ENCODE measurements at places on chromosomes 13 and 19. TPM values are rescaled to one million over a fixed set of nuclear protein-coding genes. Genes with fewer than 3 reads are reported as not detected.

SRRM5 gene
- total RNA-seq = not detected

ZNF541 gene
- under 0.01 TPM for total RNA-seq

MYPOP gene
- total RNA-seq = 1.8 TPM

LGALS4 gene
- total RNA-seq = not detected

SYNGR4 gene
- not detected for total RNA-seq

FAM124A gene
- total RNA-seq = 1.2 TPM

DENND1C gene
- not detected for total RNA-seq

IZUMO2 gene
- not detected for total RNA-seq

IGFL3 gene
- total RNA-seq = 1.9 TPM

EFNB2 gene
- 9.6 TPM for total RNA-seq

KLK13 gene
- not detected for total RNA-seq

TJP3 gene
- 0.26 TPM for total RNA-seq

YIPF2 gene
- 99.6 TPM for total RNA-seq

NLRP9 gene
- not detected for total RNA-seq

TNNT1 gene
- total RNA-seq = 20.3 TPM

MCEMP1 gene
- not detected for total RNA-seq

STX10 gene
- 74.2 TPM for total RNA-seq

WDR83 gene
- 8.0 TPM for total RNA-seq

RPS16 gene
- total RNA-seq = 2,629 TPM

ZNF536 gene
- total RNA-seq = not detected

FAM83E gene
- total RNA-seq = 0.26 TPM

AMH gene
- total RNA-seq = under 0.01 TPM

KIR2DL1 gene
- total RNA-seq = not detected

RBM42 gene
- 101 TPM for total RNA-seq

GAS6 gene
- total RNA-seq = 67.7 TPM

ERICH4 gene
- total RNA-seq = not detected

SMIM17 gene
- total RNA-seq = 3.0 TPM

CERS4 gene
- 4.4 TPM for total RNA-seq

TM9SF2 gene
- total RNA-seq = 98.0 TPM

RCBTB2 gene
- 4.3 TPM for total RNA-seq

ZNF558 gene
- total RNA-seq = 30.7 TPM

DPF1 gene
- total RNA-seq = 3.9 TPM

ZNF681 gene
- 1.8 TPM for total RNA-seq

NCAN gene
- 0.08 TPM for total RNA-seq

KLK2 gene
- total RNA-seq = not detected

CDK8 gene
- 17.3 TPM for total RNA-seq

SLC6A16 gene
- total RNA-seq = not detected
